Activated naive CD4-positive, alpha-beta T cell (primary cell): ENCODE measurements at places on chromosomes 2 and 18.

- no peak for DNase-seq
Observed at GRCh38 chr18:10398571-10398970, 55.9 kb upstream of the APCDD1 start.

DNA sequence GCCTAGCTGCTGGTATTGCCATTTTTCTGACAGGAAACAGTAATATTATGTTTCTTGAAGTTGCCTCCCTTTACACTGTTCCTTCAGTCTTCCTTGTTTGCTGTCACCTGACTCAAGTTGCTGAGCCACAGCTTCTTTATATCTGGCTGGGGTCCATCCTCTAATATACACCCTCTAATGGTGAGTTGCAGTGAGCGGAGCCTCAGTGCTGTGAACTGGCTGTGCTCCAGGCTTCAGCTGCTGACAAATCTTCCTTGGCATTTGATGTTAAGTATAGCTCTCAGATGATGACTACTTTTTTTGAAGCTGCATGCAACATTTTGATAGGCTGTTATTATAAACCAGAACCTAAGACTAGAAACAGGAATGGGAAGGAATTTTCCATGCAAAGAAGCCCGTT, 366.7 kb downstream of the NUP35 start:
- DNase-seq: no peak

DNA sequence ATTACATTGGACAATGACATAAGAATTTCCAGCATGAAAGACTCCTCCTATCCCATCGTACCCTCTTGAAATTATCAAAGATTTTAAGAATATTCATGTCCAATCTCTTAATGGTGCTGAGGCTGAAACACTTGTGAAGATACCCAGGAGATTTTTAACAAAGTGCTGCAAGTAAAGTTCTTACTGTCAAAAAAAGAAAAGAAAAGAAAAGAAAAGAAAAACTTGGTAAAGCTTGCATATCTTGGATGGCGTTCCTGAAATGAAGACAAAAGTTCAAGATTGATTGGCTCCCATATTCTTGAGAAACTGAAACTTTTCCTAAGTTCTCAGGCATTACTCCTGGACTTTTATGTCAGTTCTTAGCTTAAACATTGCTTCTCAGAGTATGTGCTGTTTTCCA, 1010.5 kb upstream of the PIK3C3 start:
- DNase-seq: no peak

DNA sequence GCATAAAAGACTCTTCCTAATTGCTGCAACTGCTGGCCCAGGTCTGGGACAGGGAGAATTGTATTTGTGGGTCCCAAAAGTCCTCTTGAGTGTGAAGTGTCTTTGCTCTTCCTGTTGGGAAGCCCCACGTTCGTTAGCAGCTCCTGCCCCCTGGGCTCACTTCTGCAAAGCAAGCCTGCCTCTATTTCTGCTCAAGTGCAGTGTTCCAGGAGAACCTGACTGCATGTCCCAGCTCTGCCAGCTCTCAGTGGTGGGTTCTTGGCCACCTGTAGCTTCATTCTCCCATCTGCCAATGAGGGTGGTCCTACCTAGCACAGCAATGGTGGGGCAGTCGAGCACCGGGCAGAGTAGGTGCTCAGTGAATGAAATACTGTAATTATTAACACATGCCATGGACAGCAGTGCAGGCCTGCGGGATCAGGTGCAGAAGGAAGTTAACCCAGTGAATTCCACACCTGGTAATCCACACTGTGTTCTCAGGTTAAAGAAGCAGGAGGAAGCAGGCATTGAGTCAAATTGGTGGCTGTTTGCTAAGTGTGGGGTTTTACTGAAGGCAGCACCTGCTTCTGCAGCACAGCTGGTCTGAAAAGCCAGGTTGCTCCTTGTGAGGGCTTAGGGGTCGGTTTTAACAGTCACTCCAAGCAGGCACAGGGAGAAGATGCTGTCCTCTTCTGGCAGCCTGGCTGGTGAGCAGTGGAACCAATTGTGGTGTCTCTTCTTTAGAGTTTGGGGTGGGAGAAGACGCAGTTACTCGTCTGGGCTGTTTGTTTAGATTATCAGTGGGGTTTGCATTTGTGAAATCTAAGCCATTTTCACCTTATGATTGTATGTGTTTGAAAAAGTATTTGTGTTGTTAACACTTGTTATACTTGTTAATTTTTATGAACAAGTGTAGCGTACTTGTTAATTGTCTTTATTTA, 54.3 kb downstream of the DGKD start:
- no peak for DNase-seq

DNA sequence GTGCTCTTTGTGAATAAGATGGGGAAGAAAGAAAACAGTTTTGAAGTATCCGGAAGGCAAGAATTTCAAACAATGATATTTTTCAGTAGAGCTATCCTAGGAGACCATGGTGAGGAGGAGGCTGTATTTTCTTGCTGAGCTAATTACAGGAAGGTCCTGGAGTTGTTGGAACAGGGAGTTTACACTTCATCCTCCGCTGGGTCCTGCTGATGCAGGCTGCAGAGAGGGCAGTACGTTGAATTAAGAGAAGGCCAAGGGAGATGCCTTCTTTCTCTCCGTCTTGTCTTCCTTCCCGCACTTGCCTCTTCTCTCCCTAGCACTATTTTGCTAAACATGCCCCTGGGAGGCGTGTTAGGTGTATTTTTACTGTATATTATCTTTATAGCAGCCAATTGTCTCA, 60.0 kb upstream of the EDAR start:
- DNase-seq: no peak

DNA sequence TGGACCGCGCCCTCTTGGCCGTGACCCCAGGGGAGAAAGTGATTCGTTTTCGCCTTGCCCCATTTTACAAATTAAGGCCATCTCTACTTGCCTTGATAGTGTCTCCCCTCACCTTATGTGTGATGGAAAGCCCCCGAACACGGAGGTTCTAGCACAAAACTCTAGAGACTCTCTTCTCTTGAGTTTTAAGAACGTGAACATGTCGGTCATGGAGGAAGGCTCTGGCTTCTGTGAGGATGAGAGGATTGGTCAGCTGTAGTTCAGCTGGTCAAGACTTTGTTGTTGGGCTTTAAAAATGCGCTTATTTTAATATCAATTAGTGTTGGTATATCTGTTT, 828 bp downstream of the DYNC1I2 start:
- no peak for DNase-seq

DNA sequence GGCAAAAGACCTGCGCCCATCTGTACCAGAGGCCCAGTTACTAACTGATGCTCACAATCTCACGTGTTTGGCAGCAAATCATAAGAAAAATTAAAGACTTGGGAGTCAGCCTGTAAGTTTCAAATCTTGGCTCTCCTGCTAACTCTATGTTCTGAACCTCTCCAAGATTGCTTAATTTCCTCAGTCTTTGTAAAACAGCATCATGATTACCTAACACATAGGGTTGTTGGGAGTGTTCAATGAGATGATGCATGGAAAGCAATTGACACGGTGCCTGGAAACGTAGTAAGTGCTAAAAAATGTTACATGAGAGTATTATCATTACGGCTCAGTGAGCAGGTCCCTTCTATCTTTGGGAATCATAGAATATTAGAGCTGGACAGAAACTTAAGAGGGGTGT, 497.6 kb upstream of the TCF4 start:
- DNase-seq: no peak

- DNase-seq: no peak
Observed at GRCh38 chr2:235841863-235842262, 326.3 kb downstream of the GBX2 start.

DNA sequence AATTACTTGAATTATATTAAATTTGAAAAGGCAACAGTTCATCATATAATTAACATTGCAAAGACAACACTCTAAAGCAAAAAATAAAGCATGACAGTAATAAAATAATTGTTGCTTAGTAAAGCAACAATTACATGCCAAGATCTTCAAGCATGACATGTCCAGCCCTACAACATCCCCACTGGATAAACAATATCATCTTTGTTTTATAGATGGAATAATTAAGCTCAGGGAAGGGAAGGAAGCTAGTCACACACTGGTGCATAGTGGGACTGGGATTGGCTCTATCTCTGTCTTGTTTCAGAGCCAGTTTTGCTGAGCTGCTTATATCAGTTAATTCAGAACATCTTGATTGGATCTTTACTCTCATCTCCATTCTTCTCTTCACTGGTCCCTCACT, 49.9 kb upstream of the PARD3B start:
- DNase-seq: no peak

- DNase-seq: no peak
Observed at GRCh38 chr2:97011977-97012569, 25.7 kb upstream of the FAM178B start.

GRCh38 chr2:242098445-242099128, 229.1 kb downstream of the RTP5 start:
- DNase-seq: no peak

DNA sequence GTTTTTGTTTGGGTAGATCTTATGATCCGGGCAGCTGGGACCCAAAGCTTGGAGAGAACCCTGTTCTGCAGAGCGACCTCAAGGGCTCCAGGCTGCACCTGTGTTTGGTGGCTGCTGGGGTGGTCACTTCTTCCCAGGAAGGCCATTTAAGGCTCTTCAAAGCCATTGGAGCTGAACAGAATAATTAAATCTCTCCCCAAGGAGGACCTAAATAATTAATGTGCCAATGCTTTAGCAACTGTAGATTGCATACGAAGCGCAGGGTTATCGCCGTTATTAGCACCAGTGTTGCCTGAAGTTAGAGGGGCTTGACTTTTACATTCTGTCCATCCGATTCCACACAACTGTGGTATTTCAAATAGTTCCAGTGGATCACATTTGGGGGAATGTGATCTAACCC, 251.4 kb downstream of the ATAD2B start:
- DNase-seq: no peak

- no peak for DNase-seq
Observed at GRCh38 chr18:57811477-57812125, 8.5 kb upstream of the ATP8B1 start.

GRCh38 chr2:46091961-46092667, 205.1 kb upstream of the EPAS1 start:
- DNase-seq: no peak

GRCh38 chr2:112839407-112840067, 3.0 kb upstream of the IL1B start:
- no peak for DNase-seq

DNA sequence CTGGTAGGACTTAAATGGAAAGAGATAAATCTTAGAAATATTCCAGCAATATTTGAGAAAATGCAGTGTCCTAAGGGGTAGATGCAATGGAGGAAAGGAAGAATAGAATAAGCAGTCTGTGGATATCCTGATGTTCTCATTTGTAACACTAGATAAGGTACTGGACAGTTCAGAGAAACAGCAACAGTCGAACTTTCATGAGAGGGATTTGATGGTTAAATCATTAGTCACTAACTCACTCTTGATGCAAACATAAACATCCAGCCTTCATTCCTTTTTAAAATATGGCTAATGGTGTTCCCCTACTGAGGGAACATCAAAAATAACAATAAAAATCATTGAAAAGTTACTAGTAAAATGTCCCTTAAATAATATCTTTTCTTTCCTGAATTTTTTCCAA, 211.4 kb upstream of the SLC39A10 start:
- DNase-seq: no peak

- DNase-seq: no peak
Observed at GRCh38 chr18:7562491-7562890, 4.6 kb upstream of the PTPRM start.

GRCh38 chr2:178908810-178909209, 101.6 kb upstream of the TTN start:
- DNase-seq: no peak

- DNase-seq: no peak
Observed at GRCh38 chr18:49098386-49098785, 147.6 kb upstream of the SMAD7 start.

DNA sequence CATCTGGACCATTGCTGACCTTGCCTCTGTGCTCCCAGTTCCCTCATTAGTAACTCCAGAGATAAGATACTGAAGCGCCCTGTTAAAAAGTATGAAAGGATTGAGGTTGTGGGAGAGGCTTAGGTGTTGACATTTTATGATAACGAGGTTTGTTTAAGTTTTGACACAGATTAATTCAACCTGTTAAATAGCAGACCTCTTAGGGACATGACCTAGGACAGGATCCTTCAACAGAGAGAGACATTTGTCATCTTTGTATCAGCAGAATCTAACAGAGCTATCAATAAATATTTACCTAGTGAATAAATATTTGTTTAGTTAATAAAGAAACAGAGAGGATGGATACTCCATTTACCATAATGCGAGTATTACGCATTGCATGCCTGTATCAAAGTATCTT, 99.5 kb downstream of the DCC start:
- DNase-seq: no peak

DNA sequence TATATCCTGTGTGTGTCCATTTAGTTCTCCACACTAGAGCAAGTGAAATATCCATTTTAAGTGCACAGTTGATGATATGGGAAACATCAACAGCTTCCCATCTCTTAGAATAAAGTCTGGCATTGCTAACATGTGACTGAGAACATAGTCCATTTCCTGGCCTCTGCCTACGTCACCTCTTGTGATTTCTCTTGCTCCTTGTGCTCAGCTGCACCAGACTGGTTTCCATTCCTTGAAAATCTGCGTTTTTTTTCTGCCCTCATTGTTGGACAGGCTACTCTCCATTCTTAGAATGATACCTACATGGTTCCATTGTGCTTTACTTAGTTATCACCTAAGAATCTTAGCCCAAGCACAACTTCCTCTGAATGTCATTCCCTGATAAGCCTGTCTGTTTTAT, 851.2 kb upstream of the ID2 start:
- no peak for DNase-seq

- no peak for DNase-seq
Observed at GRCh38 chr18:59553273-59553870, 143.9 kb downstream of the CCBE1 start.

DNA sequence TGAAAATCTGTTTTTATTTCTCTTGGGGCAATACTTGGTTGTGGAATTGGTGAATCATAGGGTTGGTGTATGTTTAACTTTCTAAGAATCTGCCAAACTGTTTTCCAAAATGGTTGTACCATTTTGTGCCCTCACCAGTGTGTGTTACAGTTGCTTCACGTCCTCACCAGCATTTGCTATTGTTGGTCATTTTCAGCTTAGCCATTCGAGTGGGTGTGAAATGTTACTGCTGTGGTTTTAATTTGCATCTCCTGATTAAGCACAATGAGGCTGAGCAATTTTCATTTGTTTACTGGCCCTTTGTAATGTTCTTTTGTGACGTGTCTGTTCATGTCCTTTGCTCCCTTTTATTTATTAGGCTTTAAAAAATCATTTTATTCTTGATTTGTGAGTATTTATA, 49.7 kb downstream of the FOSL2 start:
- no peak for DNase-seq

GRCh38 chr2:234235191-234235590, 184.7 kb downstream of the SPP2 start:
- DNase-seq: no peak

DNA sequence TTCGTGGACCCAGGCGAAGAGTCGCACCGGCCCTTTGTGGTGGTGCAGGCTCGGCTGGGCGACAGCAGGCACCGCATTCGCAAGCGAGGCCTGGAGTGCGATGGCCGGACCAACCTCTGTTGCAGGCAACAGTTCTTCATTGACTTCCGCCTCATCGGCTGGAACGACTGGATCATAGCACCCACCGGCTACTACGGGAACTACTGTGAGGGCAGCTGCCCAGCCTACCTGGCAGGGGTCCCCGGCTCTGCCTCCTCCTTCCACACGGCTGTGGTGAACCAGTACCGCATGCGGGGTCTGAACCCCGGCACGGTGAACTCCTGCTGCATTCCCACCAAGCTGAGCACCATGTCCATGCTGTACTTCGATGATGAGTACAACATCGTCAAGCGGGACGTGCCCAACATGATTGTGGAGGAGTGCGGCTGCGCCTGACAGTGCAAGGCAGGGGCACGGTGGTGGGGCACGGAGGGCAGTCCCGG, 3.5 kb downstream of the INHBB start:
- no peak for DNase-seq
